ENCODE measurements at places on chromosomes 4 and X.

DNA sequence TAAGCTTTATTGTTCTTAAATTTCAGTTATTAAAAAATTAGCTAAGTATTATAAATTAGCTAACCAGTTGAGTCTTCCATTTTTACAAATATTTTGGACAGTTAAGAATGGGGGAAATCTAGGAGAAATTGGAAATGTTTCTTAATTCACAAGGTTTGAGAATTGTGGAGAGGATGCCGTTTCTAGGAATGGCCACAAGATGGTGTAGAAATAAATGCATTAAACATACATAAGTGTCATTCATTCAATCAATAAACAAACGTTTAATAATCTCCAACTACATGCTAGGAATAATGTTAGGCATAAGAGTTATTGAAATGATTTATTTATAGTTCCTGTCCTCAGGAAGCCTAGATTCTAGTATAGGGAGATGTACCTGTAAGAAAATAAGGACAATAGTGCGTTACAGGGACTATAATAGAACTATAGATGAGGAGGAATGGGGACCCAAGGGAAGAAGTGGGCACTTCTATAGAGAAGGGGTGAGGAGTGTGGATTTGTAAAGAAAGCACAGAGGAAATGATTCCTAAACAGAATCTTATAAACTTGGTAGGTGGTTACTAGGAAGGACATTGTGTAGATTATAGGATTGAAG lies 195.7 kb upstream of the ANK2 start:
- H3K4me1 ChIP-seq = peaks cover 36% of the 10 kb centered on the region
- no peak for DNase-seq
- H3K27ac ChIP-seq = peak overlapping the region; percentile 11
- H3K27me3 ChIP-seq = no peaks in the 10 kb centered on the region
- H3K4me3 ChIP-seq = no peak overlapping the region
- peaks cover 3% of the 10 kb centered on the region for H3K36me3 ChIP-seq

DNA sequence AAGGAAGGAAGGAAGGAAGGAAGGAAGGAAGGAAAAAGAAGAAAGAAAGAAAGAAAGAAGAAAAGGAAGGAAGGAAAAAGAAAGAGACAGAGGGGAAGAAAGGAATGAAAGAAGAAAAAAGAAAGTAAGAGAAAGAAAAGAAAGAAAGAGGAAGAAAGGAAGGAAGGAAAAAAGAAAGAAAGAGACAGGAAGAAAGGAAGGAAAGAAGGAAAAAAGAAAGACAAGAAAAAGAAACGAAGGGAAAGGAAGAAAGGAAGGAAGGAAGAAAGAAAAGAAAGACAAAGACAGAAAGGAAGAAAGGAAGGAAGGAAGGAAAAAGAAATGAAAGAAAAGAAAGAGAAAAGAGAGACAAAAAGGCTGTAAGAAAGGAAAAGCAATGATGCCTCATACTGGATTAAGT lies 101.1 kb upstream of the PPP2R3B start:
- H3K27ac ChIP-seq = no peak overlapping the region
- DNase-seq = no peak
- peaks cover 2% of the 10 kb centered on the region for H3K4me1 ChIP-seq
- no peaks in the 10 kb centered on the region for H3K27me3 ChIP-seq
- H3K4me3 ChIP-seq = no peak overlapping the region
- H3K36me3 ChIP-seq = peaks cover 5% of the 10 kb centered on the region

DNA sequence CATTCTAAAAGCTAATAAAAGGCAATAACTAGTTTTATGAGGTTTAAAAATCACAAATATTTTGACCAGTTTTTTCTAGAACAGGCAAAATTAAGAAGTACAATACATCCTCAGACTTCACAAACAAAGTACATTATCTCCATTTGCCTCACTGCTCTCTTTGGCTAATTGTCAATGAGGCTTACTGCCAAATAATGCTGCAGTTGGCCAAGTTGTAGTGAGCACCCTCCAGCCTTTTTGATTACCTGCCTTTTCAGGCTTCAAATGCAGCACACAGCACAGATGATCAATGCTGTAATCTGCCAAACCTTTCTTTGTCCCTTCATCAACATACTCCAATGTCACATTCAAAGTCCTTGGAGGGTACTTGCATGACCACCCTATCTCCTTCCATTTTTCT lies 605.2 kb downstream of the KLHL13 start:
- no peak overlapping the region for H3K4me3 ChIP-seq
- no peaks in the 10 kb centered on the region for H3K27me3 ChIP-seq
- no peak overlapping the region for H3K27ac ChIP-seq

GRCh38 chr4:84224522-84224921 lies 274.6 kb downstream of the NKX6-1 start:
- H3K4me3 ChIP-seq = no peak overlapping the region
- no peak overlapping the region for H3K27ac ChIP-seq
- no peak for DNase-seq
- H3K36me3 ChIP-seq = no peaks in the 10 kb centered on the region
